ENCODE measurements at places on chromosomes 12 and 14.

GRCh38 chr14:24844011-24844410 is 205.9 kb downstream of the STXBP6 start:
- DNase-seq: no peak

GRCh38 chr12:128753438-128753837 is 70.3 kb downstream of the SLC15A4 start:
- DNase-seq: no peak

DNA sequence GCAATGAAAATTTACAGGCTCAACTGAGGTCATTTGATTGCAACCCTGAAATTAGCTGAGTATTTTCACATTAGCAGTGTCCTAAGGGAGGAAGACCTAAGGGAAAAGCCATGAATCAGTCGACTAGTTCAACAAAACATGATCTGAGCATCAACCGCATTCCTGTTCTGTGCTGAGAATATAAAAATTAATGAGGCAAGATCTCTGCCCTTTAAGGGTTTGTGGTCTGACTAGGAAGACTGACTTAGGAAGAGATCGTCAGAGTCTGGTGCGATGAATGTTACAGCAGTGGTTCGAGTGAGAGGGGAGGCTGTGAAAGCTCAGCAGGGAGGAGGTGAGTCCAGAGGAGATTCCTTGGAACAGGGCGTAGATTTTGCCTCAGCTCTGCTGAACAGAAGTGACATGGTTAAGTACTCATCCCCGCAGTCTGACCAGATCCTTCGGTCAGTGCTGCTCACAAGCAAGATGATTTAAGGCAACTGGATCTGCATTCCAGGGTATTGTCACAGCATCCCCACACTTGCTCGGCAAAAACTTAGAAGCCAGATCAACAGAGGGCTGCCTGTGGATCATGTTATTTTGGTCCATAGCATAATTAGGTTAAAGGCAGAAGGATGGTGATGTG is 49.6 kb downstream of the BMAL2 start:
- DNase-seq: no peak

DNA sequence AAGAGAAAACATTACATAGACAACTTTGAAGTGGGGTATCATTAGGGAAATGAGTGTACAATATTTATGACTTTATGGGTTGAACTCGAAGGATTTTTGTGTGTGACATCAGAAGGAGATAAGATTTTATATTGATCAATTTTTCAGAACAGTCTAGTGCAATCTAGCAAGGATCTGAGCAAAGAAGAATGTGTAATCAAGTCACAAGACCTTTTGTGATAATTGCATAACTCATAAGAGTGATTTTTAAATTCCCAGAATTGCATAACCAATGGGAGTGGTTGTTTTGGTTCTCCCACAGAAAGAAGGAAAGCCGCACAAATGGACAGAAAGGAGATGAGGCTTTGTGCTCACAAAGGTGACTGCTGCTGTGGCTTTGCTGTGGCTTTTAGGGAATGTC is 441.8 kb upstream of the FLRT2 start:
- no peak for DNase-seq

GRCh38 chr14:106491851-106492250 is 965.5 kb downstream of the TMEM121 start:
- DNase-seq: no peak

GRCh38 chr12:126608607-126609175 is 1543.5 kb downstream of the AACS start:
- DNase-seq: no peak

DNA sequence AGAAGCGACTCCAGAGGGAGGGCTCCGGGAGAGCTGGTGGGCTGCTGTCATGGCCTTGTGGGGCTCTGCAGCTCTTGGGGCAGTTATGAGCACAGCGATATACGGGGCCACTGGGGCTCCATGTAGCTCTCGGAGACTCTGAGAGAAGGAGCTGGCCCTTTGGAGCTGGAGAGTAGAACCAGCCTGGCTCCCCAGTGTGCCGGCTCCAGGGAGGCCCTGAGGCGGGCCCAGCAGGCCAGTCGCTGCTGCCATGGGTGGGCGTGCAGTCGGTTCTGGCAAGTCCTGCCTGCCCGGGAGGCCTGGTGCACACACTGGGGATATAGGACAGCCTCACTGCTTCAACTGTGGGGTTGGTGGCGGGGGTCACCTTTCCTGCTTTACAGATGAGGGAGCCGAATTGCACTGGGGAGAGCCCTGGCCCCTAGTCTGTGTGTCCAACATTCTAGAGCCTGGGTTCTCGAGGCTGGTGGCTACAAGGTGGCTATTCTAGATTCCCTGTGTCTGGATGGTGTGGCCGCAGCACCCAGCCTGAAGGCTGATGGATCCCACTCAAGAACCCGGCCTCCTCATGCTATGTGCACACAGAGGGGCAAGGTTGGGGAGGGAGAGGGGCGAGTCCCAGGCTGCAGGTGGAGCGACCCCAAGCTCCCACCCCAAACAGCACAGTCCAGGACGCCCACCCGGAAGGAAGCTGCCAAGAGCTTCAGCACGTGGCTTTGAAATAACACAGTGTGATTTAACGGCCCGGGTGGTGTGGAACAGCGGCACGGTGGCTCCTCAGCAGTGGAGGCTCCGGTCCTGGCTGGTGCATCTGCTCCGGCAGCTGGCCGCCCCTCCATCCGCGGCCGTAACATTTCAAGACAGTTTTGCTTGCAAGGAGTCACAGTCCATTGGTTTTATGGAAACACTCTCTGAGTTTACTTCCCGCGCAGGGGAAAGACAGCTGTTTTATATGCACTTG is 188.3 kb upstream of the C14orf180 start:
- DNase-seq: no peak

DNA sequence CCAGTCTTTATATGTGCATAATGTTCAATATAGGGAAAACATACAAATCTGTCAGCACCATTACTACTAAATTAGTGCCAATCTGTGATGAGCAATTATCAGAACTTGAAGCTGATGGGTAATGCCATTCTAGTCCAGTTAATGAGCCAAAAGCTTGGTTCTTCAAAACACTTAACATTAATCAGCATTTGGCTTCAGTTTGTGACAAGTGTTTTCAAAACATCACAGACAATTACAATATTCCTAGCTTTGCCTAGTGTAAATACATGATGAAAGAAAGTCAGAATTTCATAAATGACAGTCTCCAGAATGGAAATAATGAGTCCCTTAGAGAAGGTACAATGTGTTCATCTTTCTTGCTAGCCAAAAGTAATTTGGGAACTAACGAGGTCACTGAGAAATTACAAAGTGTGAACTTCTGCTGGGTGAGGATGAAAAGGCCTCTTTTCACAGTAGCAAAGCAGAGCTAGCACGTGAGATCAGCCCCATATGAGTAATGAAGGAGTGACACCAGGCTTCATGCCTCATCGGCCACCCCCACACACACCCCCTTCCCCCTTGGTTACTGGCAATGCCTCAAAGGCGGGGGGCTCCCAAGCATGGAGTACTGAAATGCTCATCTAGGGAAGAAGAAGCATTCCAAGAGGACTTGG is 180.6 kb upstream of the EEA1 start:
- no peak for DNase-seq

DNA sequence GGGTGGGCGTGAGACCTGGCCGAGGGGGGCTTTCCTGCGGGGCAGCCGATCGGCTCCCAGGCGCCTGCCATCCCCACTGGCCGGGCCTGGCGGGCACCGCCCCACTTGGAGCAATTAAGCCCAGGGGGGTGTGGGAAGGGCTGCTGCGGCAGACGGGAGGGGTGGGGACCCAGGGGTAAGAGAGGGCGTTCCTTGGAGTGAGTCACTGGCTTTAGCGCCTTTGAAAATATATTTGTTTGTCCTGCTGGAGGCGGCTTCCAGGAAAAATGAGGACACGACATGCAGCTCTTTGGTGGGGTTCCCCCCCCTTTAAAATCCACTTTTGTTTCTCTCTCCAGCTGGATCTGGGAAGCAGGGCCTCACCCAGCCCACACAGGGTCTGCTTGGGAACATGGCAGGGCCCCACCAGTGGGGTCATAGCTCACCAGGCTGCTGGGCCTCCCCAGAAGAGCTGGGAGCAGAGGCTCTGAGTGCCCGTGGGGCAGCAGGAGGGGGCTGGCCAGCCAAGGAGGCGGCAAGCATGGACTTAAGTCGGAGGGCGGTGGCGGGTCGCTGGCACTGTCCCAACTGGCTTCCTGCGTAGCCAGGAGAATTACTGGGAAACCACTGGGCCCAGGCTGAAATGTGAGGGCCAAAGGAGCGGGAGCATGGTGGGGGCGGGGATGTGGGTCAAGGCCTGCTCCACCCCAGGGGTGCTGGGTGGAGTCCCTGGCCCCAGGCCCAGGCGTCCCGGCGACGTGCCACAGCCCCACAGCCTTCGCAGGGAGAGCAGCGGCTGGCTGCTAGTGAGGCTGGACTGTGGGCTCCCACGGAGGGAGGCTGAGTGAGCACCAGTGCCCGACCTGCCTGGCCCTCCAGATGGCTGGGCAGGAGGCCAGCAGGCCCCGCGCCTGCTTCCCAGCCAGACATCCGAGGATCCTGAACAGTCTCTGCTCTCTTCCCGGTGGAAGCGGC is 128.0 kb downstream of the RFLNA start:
- no peak for DNase-seq

GRCh38 chr14:21063479-21063878 is 5.9 kb downstream of the RNASE8 start:
- no peak for DNase-seq

- DNase-seq: no peak
These were observed 6.3 kb upstream of the NRIP2 start for GRCh38 chr12:2841056-2841650.

DNA sequence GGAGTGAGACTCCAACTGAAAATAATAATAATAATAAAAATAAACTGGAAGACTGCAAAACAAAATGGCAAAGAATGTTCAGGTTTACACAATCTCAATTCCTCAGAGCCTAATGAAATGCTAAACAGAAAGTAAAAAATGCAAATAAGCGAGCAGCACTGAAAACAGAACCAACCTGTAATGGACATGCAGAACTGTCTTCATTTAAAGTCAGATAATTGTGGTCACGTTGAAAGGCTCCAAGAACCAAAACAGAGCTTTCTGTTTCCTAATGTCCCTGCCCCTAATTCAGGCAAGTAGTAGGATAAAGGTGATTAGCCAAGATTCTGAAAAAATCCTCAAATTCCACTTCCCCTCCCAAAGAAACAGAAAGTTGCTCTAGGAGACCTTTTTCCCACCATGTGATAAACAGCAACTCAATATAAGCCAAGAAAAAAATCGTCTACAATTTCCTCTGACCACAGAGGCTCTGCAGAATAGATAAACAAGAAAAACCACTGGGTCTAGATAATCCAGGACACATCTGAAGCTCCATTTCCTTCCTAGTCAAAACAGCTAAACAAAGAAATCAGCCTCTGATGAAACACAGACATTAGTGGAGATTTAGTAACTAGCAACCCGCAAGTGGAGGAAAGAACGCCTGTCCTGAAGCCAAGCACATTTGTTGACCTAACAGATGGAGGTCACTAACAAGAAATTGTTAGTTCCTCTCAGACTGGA is 3.0 kb downstream of the MIS18BP1 start:
- DNase-seq: no peak

- no peak for DNase-seq
These were observed 47.1 kb downstream of the EMP1 start for GRCh38 chr12:13243516-13244070.

GRCh38 chr12:88241862-88242570 is 99.9 kb downstream of the TMTC3 start:
- DNase-seq: no peak

GRCh38 chr12:112855375-112855774 is 51.4 kb upstream of the OAS1 start:
- no peak for DNase-seq

DNA sequence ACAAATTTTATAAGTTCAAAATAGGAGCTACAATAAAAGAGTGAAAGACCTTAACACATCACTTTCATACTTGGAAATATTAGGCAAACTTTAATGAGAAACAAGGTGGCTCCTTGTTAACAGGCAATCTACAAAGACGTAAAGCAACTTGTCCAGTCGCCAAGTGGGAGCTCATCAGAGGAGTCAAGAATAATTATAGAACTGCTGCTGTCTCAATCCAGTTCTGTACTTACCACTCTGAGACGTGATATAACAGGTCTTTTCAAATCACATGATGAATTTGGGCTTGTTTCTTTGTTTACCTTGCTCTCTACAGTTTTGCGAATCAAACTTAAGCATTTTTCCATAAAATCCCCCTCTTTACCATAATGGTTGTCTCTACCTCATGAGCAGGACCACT is 3.6 kb downstream of the YBX3 start:
- no peak for DNase-seq

DNA sequence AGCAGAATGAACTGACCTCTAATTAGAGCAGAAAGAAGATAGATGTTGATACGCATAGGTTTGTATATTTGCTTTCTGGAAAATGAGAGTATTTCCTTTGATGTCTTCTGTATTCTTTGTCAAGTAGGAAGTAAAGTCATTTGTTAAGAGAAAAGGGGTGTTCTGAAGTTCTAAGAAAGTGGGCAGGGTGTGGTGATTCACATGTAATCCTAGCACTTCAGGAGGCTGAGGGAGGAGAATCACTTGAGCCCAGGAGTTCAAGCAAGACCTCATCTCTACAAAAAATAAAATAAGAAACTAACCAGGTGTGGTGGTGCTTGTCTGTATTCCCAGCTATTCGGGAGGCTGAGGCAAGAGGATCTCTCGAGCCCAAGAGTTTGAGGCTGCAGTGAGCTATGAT is 2.8 kb downstream of the RHNO1 start:
- DNase-seq: no peak

- no peak for DNase-seq
These were observed 1.5 kb downstream of the FOXG1 start for GRCh38 chr14:28767853-28768741.

- no peak for DNase-seq
These were observed 4.0 kb downstream of the SIX1 start for GRCh38 chr14:60645126-60645741.

DNA sequence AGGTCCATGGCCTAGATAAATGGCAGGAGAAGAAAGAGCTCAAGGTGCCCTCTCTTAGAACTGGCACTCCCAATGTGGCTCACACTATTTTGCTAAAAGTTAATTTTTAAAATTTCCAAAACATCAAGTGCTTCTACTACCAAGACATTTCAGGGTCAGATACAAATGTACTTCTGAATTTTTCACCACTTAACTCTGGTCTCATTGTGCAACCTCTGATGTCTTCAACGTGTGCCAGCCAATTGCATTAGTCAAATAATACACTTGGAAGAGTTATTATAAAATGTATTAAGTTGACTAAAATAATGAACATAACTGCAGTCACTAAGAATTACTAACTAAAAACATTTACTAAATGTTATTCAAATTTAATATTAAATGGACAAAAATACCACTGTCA is 41.3 kb downstream of the SLC25A47 start:
- DNase-seq: no peak

GRCh38 chr12:62484233-62484632 is 17.6 kb downstream of the MON2 start:
- DNase-seq: no peak

DNA sequence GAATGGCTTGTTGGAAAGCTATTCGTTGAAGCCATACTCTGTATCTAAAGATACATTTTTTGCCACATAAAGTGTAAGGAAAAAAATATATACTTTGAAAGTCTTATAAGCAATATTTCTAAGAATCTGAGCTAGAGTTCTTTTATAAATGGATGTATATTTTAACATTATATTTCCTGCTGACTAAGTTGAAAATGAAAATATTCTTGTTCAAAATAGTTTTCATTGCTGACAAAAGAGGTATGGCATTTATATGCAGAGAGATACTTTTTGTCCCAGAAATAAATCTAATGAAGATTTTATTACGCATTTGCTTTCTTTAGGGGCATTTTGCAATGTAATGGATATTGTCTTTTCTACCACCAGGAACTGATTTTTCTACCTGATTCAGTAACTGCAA is 834.9 kb downstream of the LRFN5 start:
- no peak for DNase-seq

GRCh38 chr14:104977681-104978653 is at the start of gene AHNAK2:
AHNAK2 (minus strand) TSS chr14:104978374; CDS start chr14:104978237, 137 bp downstream.
- DNase-seq: peak; percentile 9
